ENCODE measurements at places on chromosomes 5 and 9.

- DNase-seq: no peak
These were observed 181.1 kb downstream of the ELAVL2 start for GRCh38 chr9:23644896-23645295.

GRCh38 chr5:80707645-80708044 is 52.9 kb upstream of the DHFR start:
- DNase-seq: no peak

DNA sequence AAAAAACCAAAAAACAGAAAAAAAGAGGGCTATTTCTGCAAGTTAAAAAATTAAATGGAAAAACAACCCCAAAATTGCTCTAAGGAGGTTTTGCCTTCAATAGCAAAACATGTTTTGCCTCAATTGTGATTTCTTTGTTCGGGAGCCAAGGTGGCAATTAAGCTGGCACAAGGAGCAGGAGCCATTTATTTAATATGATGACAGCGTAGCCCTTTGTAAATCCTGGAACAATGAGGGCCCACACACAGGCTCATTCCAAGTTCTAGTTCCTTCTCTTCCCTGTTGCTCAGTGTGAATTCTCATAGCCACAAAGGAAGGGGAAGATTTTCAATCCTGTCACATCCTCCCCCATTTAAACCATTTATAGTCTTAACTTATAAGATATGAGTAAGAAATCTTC is 353.2 kb downstream of the PDE4D start:
- DNase-seq: peak; percentile 7

DNA sequence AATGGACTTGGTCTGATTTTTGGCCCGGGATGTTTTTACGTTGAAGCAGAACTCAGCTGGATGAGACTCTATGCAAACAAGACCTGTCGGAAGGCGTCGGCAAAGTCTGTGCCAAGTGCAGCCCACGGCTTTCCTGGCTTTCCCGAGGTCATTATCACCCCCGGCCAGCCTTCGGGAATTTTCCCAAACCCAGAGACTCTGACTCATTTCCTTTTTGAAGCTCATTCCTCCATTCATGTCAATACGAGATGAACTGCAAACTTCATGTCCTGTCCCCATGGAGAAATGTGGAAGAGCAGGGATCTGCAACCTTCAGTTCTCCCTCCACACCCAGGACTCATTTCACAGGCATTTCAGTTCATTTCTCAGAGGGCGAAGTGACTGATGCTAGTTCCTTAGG is 95.3 kb downstream of the IRX2 start:
- no peak for DNase-seq

DNA sequence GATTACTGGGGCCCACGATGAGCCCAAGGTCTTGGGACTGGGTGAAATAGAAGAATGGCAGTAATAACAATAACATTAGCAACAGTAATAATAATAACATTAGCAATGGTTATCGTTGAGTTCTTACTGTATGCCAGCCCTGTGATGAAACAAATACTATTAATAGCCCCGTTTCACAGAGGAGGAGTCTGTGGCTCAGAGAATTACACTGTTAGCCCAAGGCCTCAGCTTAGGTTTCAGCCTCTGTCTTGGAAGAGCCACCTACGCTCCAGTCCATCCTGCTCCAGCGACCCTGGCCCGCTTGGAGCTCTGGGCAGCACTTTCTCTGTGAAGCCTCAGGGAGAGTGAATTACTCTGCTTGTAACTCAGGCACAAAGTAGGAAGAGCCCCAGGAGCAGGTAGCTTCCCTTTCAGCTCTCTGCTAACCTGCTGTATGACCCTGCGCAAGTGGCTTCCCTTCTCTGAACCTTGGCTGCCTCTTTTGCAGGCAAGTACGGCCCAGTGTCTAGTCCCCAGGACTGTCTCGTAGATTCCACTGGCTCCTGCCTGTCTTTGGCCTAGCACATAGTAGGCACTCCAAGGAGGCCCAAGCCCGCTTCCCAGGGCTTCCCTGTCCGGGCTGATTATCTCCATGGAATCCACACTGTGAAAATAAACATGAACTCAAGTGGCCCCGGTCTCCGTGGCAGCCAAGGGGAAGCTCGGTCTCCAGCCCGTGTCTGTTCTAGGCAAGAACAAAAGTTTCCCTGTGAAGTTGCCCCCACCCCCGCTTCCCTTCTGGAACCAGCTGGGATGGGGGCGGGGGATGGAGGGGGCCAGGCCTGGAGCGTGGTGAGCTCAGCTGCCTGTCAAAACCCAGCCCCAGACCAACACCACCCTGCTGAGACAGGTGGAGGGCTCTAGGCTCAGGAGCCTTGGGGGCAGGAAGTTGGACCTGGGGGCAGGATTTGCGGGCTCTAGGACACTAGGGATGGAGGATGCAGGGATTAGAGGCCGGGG is 26.2 kb upstream of the LMX1B start:
- no peak for DNase-seq

DNA sequence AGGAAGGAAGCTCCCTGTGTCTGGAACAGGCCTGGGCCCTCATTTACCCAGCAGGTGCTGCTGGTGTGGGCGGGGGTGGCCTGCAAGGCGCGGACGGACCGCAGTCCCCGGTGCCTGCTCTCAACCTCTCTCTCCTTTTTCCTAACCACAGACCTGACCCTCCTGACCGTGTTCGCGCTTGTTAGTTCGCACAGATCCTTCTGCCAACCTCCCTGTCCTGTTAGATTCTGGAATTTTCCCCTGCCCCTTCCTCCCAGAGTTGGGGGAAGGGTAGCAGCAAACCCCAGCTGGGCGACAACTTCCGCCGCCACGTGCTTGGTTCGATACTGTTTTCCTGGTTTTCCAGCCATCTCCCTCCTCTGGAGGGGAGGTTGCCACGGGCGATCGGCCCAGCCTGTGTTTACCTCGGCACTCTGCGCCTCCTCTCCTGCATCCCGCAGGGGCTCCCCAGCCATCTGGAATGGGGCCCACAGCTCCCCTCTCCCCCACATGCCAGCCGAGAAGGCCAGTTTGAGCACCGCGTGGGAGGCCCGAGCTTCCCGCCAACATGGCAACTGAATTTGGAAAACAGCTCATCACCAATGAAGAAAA is 70.8 kb upstream of the UNC5A start:
- DNase-seq: no peak

DNA sequence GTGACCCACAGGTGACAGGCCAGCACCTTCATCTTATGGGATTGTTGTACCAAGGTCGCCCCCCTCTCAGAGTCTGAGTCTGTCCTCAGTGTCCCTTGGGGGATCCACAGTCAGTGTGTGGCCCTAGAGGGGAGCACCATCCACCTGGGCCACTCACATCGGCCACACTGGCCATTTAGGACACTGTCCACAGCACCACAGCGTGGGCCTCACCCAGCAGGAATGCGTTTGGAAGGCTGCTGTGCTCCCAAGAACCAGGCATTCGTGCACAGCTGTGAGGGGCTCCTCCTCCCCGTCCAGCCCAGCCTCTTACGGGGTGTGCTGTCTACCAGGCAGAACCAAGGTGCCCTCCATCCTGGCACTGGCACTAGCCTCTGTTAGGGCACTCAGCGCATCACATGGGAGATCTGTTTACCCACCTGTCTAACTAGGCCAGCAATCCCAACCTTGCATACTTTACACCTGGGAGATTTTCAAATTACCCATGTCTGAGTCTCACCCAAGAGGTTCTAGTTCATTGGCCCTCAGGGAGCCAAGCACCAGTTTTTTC is 24.5 kb upstream of the UBE2QL1 start:
- peak; percentile 47 for DNase-seq

GRCh38 chr5:74310386-74310785 is 330.1 kb downstream of the ENC1 start:
- DNase-seq: no peak

- DNase-seq: no peak
These were observed 109.8 kb upstream of the SLC25A48 start for GRCh38 chr5:135724617-135725016.

- no peak for DNase-seq
These were observed 33.3 kb downstream of the IPPK start for GRCh38 chr9:92636627-92637026.

DNA sequence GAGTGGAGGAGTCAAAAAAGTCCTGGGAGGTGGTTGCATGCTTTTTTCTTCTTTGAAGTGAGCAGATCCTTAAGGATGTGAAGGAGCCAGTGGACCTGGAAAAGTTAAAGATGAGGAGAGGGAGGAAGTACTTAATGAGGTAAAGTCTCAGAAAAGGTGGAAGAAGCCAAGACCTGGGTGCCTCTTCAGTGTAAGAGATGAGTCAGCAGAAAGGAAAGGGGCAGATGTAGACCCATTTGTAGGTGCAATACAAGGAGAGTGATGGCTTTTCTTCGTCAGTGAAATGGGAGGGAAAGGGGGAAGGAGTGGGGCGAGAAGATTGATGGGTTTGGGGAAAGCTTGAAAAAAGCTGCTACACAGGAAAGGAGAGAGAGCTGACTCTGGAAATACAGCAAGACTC is 82.9 kb downstream of the ANGPTL2 start:
- DNase-seq: no peak

- DNase-seq: peak; percentile 41
These were observed 116.9 kb downstream of the IRX2 start for GRCh38 chr5:2634399-2635176.

DNA sequence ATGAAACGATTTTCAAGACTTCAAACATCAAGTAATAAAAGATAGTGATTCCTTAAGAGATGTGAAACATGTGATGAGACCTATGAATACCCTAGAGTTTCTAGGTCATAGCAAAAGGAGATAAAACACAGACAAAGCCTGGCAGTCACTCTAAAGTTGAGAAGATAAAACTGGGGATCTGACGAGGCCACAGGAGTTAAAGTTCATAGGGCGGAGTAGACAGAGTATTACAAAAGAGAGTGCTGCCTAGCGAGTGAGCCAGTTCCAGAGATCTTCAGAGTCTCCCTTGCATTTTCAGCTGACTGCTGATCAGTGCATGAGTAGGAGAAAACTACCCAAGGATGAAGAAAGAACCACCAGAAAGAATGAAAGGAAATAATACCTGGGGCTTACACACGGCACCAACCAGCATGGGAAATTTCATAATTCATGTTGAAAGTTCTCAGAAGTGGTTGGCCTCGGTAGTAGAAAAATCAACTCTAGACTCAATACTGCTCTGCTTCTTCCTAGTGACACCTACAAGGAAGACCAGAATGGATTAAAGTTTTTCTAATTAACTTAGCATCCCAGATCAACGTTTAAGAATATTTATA is 30.4 kb downstream of the FBXO4 start:
- no peak for DNase-seq

- DNase-seq: no peak
These were observed 28.1 kb downstream of the PPIP5K2 start for GRCh38 chr5:103148213-103148612.

DNA sequence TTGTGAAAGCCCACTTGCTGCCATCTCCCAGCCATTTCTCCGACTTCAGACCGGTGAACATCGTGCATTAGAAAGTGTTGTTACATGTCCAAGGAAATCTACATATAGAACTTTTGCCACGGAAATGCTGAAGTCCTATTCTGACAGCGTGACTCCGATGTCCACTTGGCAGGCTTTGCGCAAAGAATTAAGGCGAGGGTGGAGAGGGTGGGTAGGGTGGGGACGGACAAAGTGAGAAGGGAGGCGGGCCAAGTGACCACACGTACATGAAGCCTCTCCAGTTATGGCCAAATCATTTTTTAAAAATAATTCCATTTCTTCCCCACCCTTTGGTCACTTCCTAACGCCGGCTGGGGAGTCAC is 460 bp upstream of the ACO1 start:
- DNase-seq: no peak

GRCh38 chr9:18896531-18897179 is 136.4 kb downstream of the SAXO1 start:
- DNase-seq: peak; percentile 51

GRCh38 chr5:85170183-85170582 is 785.5 kb upstream of the EDIL3 start:
- no peak for DNase-seq

GRCh38 chr9:85397005-85397404 is 344.7 kb downstream of the AGTPBP1 start:
- DNase-seq: no peak

- DNase-seq: no peak
These were observed 206.8 kb upstream of the ATP10B start for GRCh38 chr5:161058781-161059180.

GRCh38 chr5:8247049-8247899 is 378.3 kb downstream of the MTRR start:
- DNase-seq: peak; percentile 5

GRCh38 chr9:95875305-95876137 is at the start of gene ERCC6L2:
TSS of gene ERCC6L2 (plus strand) at chr9:95875691. CDS start at chr9:95876039, 348 bp downstream.
- peak; percentile 97 for DNase-seq

GRCh38 chr5:169176709-169177694 is 123.9 kb downstream of the SLIT3 start:
- no peak for DNase-seq
